ENCODE measurements at places on chromosomes 3 and 15.

- no peak for DNase-seq
Measured at GRCh38 chr3:22922317-22922716, 280.8 kb upstream of the UBE2E2 start.

DNA sequence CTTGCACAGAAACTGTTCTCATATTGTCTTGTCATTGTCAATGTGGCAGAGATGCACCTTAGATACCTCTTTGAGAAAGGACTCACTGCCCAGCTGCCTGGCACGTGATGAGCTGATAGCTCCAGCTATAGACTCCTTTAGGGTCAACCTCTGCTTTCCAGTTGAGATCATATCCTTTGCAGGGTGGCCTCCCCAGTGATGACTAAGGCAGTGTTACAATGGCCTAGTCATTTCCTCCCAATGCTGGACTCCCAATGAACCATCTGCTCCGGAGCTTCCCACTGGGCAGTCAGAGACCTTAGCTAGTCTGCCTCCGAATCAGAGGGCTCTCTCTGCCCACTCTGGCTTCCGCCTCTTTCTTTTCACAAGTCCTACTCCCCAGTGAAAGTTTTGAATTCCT is 79.5 kb downstream of the CHRD start:
- DNase-seq = no peak

- no peak for DNase-seq
Measured at GRCh38 chr3:34582055-34582454, 783.6 kb downstream of the PDCD6IP start.

GRCh38 chr3:152419748-152420147 is 151.0 kb downstream of the MBNL1 start:
- no peak for DNase-seq

GRCh38 chr3:15948388-15948787 is 150.6 kb upstream of the ANKRD28 start:
- no peak for DNase-seq

DNA sequence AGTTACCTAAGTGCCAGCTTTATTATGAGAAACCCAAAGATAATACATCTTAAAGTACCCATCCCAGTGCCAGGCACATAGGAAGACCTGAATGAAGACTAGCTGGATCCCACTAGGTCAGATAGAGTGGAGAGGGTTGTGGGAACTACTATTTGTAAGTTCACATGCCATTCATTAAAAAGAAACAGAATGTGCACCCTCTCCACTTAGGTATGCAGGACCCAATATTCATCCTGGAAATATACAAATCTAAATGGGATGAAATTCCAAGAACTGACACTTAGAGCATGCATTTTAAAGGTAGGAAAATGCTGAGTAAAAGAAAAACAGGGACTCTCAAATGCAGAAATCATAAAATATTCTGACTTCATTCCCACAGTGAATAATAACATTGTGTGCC is 14.3 kb downstream of the EOGT start:
- no peak for DNase-seq

- DNase-seq = no peak
Measured at GRCh38 chr3:51977446-51978142, 2.7 kb downstream of the ABHD14A start.

GRCh38 chr3:169634618-169635236 is 28.8 kb downstream of the MECOM start:
- DNase-seq = peak; percentile 80
